ENCODE measurements at places on chromosomes 4 and X.
A peak's percentile ranks its signal among the peaks of the same experiment; 100 is the strongest.

DNA sequence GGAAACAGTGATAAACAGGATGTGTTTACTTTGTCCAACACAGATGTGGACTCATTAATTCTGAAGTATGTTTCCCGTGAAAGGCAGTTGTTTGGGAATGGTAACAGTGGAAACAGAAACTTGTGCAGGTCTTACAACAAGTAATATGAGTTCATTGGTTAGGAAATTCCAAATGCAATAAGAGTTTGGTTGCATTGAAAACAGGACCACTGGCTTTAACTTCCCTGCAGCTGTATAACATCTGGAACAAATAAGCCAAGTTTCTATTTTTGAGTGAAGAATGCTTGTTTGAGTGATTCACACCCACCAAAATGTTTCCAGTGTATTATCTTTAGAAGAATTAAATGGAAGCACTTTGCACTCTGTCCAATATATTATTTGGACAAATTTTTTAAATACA lies 82.4 kb upstream of the BMP3 start:
- DNase-seq: no peak

DNA sequence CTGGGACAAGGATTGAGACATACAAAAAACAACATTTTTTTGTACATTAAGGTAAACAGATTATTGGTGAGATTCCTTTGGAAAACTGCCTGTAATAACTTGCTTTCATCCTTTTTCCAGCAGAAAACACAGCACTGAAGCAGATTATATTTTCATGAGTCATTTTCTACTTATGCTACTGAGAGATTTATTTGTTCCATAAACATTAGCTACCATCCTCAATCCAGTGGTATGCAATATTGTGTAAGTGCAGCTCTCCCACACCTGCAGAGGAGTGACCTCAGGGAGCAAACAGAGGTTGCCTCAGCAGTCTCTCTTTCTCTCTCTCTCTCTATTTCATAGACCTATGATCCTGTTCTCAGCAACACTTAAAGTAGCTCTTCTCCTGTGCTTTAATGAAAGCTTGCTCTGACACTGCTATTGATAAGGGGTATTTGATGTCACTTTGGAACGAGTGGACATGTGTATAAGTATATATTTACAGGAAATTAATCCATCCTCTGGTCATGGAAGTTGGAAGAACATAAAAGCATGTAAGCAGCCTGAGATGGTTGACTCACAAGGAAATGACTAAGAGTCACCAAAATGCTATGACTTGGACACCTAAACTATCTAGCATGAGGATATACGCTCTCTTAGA lies 163.7 kb upstream of the SPANXC start:
- DNase-seq: no peak

- DNase-seq: no peak
These were observed 45.1 kb downstream of the IGFBP7 start for GRCh38 chr4:57064811-57065711.

GRCh38 chr4:52248820-52249219 lies 197.7 kb downstream of the SPATA18 start:
- DNase-seq: peak; percentile 2

DNA sequence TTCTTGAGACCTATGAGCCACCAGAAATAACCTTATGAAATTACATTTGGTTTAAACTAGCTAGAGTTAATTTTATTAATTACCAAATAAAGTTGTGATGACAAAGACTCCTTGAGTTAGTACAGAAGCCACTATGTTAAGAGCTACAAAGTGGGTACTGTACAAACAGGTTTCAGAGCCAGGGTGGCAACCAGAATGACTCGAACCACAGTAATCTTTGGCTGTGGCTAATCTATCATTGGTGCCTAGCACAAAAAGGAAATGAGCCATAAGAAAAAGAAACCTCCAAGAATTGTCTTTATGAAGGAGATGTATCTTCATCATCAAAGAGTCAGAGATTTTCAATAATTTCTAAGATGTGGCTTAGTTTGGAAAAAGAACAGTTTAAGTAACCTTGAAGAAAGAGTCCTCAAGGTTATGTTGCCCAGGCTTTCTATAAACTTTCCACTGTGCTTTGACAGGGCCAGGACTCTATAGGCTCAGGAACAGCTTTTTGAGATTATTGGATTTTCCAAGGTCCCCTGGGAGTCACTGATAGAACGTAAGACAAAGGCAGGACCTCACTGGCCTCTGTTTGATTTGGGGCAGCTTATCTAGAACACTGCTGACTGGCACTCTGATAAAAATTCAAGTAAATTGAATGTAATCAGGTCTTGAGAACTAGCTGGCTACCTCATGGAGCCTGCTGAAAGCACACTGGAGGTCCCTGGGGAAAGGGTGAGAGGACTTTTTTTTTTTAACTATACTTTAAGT lies 777.7 kb downstream of the STIM2 start:
- no peak for DNase-seq

- DNase-seq: no peak
These were observed 53.4 kb downstream of the GPAT3 start for GRCh38 chr4:83589279-83589678.

Data from NCI-H187 (cell line).